NCI-H1417 treated with DMSO at 0.1 percent for 48 hours (cell line): ENCODE measurements at places on chromosomes 7 and 10.
A peak's percentile ranks its signal among the peaks of the same experiment; 100 is the strongest.

- DNase-seq: no peak
Measured at GRCh38 chr7:155885167-155886155, 73.2 kb upstream of the SHH start.

- no peak for DNase-seq
Measured at GRCh38 chr10:88110355-88110754, 246.9 kb downstream of the PTEN start.

- no peak for DNase-seq
Measured at GRCh38 chr10:71234970-71235685, 22.8 kb downstream of the UNC5B start.

DNA sequence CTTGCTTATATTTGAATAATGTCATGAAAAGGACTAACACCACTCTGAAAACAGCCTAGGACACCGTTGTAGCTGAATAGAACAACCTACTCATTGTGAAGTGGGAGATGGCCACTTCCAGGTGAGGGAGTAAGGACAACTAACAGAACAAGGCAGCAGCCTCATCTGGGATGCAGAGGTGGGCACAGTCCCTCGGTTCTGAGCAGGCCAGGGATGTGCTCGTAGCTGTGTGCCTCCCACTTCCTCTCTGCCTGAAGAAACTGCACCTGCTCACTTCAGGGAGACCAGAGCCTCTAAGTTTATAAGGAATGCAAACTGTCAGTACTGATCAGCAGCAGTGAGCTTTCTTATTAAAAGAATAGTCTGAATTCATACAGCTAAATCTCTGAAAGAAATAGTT lies 2.5 kb downstream of the VSTM4 start:
- no peak for DNase-seq

- DNase-seq: no peak
Measured at GRCh38 chr7:18212758-18213157, 185.1 kb upstream of the PRPS1L1 start.

- DNase-seq: no peak
Measured at GRCh38 chr10:31977440-31978155, 49.0 kb upstream of the ARHGAP12 start.

- DNase-seq: no peak
Measured at GRCh38 chr7:36406156-36406555, 16.5 kb downstream of the ANLN start.

GRCh38 chr10:131070856-131071255 lies 240.7 kb downstream of the TCERG1L start:
- DNase-seq: no peak

- no peak for DNase-seq
Measured at GRCh38 chr10:51083356-51083853, 9.1 kb downstream of the PRKG1 start.

GRCh38 chr7:91690541-91691070 lies 189.9 kb downstream of the MTERF1 start:
- DNase-seq: no peak

GRCh38 chr10:103718247-103718620 lies 137.1 kb downstream of the SH3PXD2A start:
- no peak for DNase-seq

- no peak for DNase-seq
Measured at GRCh38 chr7:4143511-4144171, 538.5 kb upstream of the FOXK1 start.

- DNase-seq: no peak
Measured at GRCh38 chr10:6565588-6565987, 14.5 kb downstream of the PRKCQ start.

GRCh38 chr10:13383399-13383761 lies 35.3 kb upstream of the SEPHS1 start:
- DNase-seq: no peak

DNA sequence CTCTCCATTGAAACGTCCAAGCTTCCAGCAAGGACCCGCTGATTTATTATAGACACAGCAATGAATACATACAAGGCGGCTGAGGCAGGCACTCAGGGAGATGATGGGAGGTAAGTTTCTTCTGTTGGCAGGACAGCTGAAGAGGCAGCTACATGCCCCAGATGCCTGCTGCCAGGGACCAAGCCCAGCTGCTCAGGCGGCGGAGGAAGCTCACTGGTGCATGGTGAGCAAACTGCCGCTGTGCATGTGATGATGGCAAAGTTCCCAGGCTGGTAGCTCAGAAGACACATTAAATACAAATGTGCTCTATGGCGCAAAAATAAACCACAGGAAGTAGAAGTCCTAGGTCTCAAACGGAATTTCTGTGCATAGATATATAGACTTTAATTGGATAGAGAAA lies 2.3 kb downstream of the DNTT start:
- no peak for DNase-seq

- DNase-seq: no peak
Measured at GRCh38 chr10:101775273-101776160, at the start of gene FGF8. Gene FGF8 (minus strand): TSS chr10:101776114. CDS start chr10:101775900, 214 bp downstream.

DNA sequence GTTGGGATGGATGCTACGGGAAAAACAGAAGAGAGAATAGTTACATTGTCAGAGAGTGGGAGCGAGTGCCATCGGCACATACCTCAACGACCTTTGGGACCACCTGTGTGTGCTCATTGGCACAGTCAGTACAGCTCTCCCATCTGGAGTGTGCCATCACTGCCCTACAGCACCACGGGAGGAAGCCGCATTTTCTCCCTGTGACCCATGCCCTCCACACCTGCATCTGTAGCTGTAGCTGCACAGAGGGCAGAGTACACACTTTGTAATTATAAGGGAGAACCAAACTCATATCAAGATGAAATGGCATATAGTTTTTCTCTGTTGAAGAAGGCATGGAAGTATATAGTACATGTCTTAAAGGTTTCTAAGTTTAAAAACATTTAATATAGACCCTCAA lies 207.4 kb downstream of the LHFPL3 start:
- no peak for DNase-seq

DNA sequence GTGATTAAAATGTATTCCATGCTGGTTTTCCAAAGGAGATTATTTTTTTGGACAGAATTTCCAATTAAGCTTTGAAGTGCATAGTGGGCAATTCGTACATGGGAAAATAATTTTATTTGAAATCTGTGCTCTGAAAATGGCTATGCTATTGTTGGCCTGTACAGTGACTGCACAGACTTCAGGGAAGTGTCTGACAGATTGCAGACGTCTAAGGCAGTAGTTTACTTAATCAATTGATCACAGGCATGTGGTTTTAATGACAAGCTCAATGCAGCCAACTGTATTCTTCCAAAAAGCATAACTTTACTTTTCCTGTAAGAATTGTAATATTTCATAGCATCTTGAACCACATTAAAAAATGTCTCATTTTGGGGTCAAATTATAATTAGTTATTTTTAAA lies 102.0 kb downstream of the SEMA3C start:
- DNase-seq: no peak

GRCh38 chr7:44097064-44097932 lies 6.8 kb upstream of the AEBP1 start:
- DNase-seq: no peak

DNA sequence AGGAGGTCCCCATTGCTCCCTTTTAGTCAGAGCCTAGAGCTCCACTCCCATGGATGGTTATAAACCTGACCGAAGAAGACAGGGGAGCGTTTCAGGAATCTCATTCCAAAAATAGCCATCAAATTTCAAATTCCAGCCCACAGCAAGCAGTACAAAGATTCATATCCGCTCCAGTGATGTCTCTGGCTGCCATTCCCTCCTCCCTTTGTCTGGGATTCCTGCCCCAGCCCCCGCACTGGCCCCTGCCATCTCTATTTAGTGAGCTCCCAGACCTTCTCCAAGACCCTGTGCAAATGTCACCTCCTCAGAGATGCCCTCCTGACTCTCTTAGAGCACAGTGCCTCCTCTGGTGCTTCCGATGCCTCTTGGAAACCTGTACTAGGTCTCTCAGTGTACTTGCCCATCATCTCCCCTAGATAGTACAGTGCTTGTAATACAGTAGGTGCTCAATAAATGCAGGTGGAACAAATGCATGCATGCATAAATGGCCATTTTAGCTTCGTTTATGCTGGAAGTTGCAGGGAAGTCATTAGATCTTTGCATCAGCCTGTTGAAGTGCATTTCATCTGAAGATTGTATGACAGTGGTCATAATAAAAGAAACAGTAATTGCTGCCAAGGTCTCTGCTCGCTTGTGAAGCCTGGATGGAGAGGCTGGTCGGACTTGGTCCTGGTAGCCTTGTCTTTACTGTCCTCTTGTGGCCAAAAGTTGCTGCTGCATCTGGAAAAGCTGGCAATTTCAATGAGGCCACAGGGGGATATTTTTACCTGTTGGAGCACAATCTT lies 32.0 kb upstream of the HABP2 start:
- peak; percentile 4 for DNase-seq

- DNase-seq: no peak
Measured at GRCh38 chr10:117143103-117143823, 5.2 kb upstream of the VAX1 start.

DNA sequence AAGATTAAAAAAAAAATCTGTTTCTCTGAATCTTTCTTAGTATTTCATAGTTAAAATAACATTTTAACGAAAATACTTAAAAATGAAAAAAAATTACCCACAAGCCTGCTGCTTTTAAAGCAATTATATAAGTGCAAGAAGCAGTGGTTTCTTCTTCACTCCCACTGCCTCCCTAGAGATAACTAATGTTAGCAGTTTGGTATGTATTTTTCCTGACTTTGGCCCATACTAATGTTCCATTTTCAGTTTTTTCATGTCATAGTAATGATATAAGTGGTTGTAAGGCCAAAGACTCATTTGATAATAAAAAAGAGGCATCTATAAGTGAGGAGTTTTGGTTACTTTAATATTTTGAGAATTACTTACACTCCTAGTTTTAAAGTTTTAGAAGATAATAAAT lies 24.3 kb upstream of the LAMB1 start:
- DNase-seq: no peak

- no peak for DNase-seq
Measured at GRCh38 chr7:26891400-26892350, 27.3 kb upstream of the SKAP2 start.

GRCh38 chr10:6563075-6563474 lies 17.0 kb downstream of the PRKCQ start:
- DNase-seq: no peak

DNA sequence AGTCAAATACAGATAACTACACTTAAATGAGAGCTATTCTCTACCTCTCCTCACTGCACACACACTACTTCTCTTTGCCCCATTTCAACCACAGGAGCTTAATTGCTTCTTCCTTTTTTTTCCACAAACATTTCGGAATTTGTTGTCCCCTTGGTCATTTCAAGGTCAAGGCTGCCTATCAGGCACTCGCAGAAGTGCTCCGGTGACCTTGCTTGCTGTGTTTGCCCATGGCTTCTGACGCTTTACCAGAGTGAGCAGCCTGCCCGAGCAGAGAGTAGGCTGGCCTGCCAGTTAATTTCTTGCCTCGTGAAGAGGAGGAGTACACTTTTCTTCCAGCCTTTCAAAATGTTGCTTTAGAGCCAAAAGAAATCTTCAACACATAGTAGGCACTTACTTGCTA lies 297.1 kb upstream of the LRGUK start:
- DNase-seq: no peak

DNA sequence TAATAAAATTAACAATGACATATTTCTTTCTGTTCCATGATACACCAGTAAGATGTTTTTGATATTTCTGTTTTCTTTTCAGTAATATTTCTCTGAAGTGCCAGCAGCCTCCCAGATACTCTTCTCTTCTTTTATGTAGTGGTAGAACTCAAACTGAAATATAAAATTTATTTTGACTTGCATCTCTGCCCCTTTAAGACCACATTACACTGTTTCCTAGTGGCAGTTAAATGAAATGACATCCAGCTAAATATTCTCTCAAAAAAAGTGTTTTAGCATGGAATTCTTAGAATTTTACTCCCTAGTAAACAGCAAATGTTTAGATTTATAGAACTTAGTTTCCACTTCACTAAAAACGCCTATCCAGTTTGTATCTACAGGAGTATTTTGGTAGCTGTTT lies 237.2 kb upstream of the MTPN start:
- no peak for DNase-seq

GRCh38 chr7:7979558-7979957 lies 11.0 kb downstream of the GLCCI1 start:
- no peak for DNase-seq

DNA sequence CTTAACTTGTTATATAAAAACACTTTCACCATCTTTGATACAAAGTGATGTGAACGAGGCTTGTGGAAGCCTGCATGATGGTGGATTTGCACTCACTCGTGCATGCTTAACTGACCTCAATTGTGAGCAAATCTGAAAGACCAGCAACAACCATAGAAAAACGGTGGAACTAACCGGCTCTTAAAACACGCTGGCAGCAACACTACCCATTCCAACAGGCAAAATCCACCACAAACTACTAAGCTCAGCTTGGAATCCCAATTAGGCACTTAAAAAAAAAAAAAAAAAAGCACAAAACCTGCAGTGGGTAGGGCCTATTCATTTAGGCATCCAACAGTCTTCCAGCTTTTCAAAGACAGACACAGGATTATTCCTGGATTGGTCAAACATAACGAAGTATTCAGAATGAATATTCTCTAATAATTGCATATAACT lies 1.8 kb downstream of the GDI2 start:
- DNase-seq: no peak

DNA sequence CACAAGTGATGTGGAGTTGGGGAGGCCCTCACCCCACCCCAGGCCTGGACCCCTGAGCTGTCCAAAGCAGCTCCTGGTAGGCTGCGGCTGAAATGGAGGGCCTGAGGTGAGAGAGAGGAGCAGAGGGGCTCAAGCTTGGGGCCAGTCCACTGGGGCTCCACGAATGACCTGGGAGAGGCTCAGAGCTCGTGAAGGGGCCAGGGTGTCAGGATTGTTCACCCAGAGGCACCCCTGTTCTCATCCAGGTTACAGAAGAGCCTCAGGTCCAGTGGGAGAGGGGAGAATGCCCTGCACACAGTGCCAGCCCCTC lies 102.2 kb upstream of the RET start:
- DNase-seq: no peak

DNA sequence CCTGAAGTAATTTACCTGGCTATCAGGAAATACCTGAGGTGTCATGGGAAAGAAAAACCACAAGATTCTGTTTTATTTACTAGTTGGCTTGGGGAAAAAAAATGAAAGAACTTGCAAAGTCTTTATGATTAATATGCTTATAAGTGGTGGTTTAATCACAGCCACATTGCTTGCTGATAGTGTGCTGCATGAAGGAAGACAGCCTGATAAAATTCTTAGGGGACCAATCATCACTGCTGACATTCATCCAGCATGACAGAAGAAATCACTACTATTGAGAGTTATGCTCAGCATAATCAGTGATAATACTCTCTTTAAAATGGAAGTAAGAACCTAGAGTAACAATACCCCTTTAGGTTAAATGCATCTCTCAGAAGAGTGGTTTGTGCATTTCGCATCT lies 150.2 kb upstream of the LRRN3 start:
- DNase-seq: no peak
